ENCODE measurements at places on chromosomes 5 and 9. TPM values are rescaled to one million over a fixed set of nuclear protein-coding genes. Genes with fewer than 3 reads are reported as not detected.

The TRIM52 gene
- polyA plus RNA-seq, result 8.7 TPM

The THBS4 gene
- 1.2 TPM for polyA plus RNA-seq

The SLC1A1 gene
- polyA plus RNA-seq, result 0.45 TPM

The PRXL2C gene
- 4.1 TPM for polyA plus RNA-seq

The SLC25A48 gene
- not detected for polyA plus RNA-seq

GRCh38 chr5:87867281-87867680 lies 401.4 kb downstream of the TMEM161B start:
- no peak for DNase-seq

The C9orf50 gene
- 0.26 TPM for polyA plus RNA-seq

DNA sequence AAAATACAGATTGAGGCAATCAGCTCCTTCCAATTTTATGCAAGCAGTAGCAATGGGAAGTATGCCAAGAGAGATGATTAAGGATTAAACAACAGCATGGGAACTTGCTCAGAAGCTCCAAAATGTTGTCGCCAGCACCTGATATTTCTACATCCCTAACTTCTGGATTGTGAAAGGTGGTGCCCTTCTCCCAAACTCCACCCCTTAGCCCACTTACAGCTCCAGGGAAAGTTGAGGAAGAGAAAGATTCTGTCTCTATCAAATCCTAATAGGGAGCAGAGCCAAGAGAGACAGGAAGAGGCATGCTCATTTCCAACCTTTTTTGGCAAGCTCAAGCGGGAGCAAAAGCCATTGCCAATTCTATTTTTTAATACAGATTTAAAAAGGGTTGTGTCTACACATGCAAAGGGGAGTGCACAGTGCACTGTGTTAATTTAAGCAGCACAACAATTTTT lies 92.4 kb upstream of the NR3C1 start:
- DNase-seq, result no peak

DNA sequence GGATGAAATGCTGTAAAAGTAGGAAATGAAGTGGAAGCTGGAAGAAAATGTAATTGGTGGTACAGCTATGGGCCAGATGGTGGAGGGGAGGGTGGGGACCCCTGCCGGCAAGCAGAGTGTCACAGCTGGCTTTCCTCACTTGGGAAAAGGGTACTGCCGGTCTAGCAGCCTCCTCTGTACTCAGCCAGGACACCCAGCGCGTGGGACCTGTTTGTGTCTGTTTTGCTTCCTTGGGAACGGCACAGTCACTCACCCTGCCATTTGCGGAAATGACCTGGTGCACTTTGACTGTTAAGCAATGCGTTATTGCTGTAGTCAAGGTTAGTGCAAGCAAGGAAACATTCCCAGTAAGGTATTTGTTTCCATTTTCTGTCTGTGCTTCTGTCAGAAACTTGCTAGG lies 10.1 kb downstream of the TMEM252 start:
- no peak for DNase-seq

DNA sequence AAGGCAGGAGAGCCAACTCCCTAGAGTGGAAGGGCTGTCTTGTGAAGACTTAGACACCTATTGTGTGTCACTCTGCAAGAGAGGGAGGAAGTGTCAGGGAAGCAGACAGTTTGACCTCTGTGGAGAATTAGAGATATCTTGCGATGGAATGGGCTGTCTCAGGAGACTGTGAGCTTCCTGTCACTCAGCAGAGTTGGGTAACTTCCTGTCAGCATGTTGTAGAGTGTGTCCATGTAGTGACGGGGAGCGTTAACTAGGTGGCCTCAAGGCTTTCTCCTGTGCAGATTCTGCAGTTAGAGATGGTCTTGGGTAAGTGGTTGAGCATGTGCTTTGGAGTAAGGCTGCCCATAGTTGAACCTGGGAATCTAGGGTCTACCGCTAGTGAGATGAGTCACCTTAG lies 136.5 kb downstream of the KIF4B start:
- no peak for DNase-seq

DNA sequence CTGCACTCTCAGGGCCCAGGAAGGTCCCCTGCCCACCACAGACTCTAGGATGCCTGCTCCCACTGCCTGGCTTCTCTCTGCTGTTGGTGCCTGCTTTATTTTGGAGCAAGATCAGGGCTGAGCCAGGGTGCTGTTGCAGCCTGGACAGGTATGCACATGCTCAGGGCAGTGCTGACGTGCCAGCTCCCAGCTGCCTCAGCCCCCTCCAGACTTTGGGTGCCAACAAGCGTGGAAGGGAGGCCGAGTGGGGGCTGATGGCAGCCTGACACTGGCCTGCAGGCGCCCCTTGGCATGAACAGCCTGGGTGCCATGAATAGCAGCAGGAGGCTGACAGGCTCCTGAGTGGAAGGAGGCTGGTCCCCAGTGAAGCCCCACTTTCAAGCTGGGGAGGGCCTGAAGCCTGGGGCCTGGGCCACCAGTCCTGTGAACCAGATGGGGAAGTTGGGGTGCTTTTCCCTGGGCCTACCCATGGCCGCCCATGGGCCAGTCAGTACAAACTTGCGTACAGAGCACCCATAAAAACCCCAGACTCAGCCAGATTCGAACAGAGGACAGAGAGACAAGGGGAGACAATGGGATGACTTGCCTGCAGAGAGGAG lies 6.8 kb downstream of the AMBP start:
- DNase-seq, result no peak

DNA sequence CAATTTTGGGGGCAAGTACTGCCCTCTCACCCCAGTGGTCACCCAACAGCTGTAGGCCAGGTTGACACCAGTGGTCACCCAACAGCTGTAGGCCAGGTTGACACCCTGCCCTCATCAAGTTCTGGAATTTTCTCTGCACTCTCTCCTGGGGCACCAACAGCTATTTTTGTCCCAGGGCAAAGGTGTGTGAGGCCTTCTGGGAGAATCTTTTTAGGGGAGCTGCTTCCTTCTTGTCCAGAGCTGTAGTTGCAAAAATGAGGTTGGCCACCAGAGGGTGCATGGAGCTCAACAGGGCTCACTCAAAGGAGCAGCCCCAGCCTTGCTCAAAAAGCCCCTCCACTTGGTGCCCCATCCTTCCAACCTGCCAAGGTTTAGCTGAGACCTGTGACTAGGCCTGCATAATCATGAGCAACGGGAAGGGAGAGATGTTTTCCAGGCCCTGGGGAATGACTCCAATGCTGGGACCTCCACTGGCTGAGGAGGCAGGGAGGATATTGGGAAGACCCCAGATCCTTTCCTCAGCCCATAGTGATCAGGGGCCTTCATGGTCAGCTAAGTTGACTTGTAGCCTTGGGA lies 10.6 kb upstream of the P4HA2 start:
- no peak for DNase-seq

DNA sequence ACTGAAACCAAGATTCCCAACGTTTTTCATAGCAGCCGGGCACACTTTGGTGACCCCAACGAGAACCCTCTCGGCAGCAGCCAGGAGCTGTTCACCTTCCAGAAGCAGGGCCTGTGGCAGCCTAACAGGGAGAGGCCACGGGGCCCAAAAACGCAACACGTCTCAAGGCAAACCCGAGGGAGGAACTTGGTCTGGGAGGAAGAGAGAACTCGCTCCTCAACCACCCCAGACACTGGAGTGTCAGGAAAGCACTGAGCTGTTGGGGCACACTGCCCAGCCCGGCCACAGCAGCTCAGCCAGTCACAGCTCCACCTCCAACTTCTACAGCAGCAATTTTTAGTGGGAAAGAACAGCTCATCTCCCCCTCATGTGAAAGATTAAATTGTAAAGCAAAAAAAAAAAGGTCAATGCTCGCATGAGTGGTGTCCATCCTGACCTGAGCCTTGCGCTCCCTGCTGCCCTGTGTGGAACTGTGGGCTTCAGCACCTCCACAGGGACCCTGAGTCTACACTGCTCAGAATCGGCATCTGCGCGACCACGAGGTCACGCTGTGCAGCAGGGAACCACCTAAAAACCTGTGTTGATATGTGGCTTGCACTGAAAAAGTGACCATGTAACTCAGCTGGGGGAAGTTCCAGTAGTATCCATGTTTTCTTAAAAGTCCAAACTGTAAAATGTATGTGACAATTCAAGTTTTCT lies 55.0 kb downstream of the IPPK start:
- no peak for DNase-seq

GRCh38 chr9:110776221-110776620 lies 107.6 kb downstream of the MUSK start:
- DNase-seq, result no peak

- DNase-seq, result no peak
Measured at GRCh38 chr5:172170251-172170701, 17.7 kb downstream of the STK10 start.

DNA sequence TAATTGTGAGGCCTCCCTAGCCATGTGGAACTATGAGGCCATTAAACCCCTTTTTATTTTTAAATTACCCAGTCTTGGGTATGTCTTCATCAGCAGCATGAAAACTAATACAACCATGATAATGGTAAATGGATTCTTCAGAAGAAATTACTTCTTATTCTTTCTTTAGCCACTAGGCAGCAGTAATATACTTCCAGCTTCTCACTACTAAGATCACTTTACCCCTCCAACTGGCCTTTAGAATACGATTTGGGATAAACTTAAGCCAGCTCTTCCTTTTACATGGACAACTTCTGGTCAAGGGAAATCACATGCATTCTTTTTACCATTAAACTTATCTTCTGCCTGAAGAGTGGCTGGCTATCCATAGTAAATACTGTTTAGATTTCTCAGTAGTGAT lies 355.4 kb downstream of the MAN2A1 start:
- DNase-seq, result no peak

DNA sequence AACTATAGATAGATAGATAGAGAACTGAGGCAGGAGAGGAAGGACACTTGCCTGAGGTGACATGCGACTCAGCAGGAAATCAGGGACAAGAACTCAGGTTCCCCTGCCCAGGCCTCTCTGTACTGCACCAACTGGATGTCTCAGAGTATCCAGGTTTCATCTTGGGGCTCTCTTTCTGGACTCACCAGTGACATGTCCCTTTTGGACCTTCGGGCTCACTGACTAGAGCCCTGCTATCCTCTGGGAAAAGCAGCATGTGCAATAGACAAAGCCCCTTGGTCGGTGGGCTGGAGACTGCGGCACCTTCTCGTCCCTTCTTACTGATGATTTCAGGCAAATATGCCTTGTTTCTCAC lies 104.5 kb downstream of the RGS3 start:
- no peak for DNase-seq

DNA sequence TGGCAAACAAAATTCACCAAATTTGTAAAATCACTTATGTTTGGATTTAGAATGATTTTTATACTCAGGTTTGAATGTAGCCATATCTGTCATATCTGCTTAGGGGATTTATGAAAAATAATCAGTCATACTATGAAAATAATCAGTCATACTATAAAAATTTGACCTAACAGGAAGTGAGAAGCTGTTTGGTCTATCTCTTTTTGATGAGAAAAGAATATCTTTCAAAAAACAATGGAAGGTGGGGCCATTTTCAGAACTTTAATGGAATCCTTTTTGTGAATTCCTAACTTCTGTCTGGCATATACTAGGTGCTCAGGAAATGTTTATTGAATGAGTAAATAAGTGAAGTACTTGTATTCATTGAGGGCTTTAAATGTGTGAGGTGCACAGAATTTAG lies 70.1 kb downstream of the CWC27 start:
- no peak for DNase-seq

GRCh38 chr5:109299557-109299956 lies 110.2 kb downstream of the PJA2 start:
- no peak for DNase-seq

DNA sequence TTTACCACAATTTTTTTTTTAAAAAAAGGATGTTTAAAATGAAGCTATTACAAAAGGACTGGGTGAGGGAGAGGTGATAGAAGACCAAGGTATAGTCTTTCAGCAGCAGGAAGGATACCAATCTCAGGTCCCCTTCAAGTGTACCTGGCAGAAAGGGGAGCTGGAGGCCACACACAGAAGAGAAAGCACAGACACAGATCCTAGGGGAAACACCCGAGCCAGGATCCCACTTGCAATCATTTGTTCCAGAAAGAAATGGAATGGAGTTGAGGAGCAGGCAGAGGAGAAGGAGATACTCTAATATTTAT lies 5.6 kb downstream of the GNPDA1 start:
- no peak for DNase-seq

- no peak for DNase-seq
Measured at GRCh38 chr5:35920890-35921289, 17.5 kb downstream of the CAPSL start.

The HMCN2 gene
- under 0.01 TPM for polyA plus RNA-seq

The ACTBL2 gene
- polyA plus RNA-seq, result 0.45 TPM

All from AG04450 (cell line).